ENCODE measurements at places on chromosomes 2 and 18.

DNA sequence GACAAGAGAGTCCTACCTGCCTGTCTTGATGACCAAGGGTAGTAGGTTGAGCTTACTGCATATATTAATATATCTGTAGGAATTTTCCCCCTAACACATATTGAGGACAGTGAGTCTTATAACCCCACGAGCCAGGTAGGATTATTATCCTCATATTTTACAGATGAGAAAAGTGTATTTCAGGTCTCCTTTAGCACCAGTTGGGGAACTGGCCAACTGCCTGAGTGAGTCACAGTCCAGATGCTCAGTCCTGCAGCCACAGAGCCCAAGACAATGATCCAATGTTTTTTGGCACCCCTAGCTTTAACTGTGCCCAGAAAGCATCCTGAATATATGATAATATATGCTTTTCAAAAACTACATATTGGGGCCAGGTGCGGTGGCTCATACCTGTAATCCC, 30.8 kb upstream of the GLS start:
- no peak for DNase-seq

GRCh38 chr18:7303316-7304060, 72.6 kb downstream of the LRRC30 start:
- no peak for DNase-seq

DNA sequence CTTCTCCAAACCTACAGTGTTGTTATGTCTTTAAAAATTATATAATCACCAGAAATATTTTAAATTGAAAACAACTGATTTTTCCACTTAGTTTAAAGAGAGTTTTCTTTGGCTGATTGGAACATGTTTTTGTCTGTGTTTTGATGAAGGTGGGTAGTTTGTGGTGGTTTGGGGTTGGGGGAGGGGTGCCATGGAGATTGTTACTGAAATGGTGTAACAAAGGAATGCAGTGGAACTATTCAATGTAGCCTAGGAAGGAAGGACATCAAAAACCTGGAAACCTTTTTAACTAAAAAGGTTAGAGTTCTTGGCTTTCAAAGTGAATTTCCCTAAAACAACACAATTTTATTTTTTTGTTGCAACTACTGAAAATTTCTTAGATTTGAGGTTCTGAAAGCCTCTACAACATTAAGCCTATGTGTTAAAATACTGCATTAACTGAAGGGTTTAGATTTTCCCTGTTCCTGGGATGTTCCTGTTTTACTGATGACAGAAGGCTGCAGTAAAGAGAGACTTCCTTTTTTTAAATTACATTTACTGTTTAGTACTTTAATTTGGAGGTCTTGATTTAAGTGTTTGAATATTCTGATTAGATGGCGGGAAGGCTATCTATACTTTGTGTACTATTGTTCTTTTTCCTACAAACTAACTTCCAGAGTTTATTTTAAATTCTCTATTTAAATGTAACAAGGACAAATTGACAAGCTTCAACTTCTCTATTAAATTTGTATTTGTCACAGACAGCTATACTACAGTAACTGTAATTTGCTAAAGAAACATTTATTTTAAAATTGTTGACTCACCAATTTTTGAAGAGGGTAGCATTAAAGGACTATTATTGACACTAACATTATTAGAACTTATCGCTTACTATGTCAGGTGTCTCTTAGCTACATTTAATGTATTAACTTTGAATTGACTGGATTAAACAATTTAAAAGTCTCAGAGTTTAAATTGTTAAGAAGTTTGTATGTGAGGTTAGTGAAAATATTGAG, 87.7 kb downstream of the LIMS1 start:
- no peak for DNase-seq

DNA sequence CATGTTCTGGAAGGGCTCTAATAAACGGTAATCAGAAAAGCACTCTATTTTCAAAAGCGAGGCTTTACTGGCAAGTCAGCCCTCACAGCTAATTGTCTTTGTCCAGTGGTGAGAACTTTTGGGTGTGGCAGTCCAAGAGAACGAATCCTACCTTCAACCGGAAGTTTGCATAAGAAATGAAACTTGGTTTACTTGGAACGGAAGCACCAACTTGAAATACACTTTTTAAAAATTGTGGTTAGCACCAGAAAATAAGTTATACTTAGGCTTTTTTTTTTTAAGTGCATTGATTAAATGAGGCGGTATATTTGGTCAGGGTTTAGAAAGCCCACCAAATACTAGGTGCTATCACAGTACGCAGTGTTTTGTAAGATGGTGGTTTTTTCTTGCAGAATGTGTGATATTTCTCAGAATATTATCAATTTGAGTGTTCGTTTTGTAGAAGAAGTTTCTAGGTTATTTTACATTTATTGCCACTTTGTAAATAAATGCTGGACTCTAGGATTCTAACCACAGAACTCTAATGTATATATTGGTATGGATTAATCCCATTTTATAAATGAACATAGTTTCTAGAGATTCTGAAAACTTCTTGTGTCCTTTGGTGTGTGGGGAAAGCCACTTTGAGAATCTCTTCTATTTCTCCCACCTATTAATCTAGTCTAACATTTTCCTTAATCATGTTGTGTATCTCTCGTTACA, 1.2 kb downstream of the MYL12A start:
- DNase-seq = no peak

GRCh38 chr2:219448099-219448775, 13.6 kb downstream of the SPEG start:
- DNase-seq = peak; percentile 74

Measured in cardiac septum (tissue), 1 donor.